Stimulated activated CD4-positive, alpha-beta T cell treated with anti-CD3 and anti-CD28 coated beads, Interleukin-1b, Interleukin-23, amount 100 ng/mL, for 1 hour (primary cell): ENCODE measurements at places on chromosomes 12 and 14.

DNA sequence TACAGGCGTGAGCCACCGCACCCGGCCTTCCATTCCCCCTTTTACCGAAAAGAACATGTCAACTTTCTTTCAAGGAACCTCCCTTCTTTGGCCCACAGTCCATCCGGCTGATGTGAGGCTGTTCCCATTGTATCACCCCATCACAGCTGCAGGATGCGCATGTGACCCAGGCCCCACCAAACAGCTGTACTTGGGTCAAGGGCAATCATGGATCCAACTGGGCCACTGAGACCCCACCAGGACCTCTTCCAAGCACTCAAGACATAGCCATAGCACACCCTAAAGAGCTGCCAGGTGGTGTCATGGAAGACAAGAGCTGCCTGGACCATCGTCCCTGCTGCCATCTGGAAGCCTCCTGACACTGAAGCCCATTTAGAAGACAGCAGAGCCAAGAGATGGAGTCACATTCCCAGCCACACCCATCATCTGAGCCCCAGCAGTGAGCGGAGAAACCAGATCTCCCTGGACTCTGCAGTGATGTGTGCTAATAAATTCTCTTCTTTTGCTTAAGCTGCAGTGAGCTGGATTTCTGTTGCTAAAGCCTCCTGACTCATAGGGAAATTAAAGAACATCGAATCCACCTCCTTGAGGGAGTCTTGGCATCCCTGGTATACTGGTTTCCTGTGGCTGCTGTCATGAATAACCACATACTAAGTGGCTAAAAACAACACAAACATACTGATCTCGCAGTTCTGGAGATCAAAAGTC, 105.6 kb downstream of the KSR2 start:
- DNase-seq = no peak

- no peak for DNase-seq
These were observed 11.0 kb upstream of the CELA1 start for GRCh38 chr12:51357374-51358047.

GRCh38 chr14:21299562-21300130, 19.8 kb downstream of the RPGRIP1 start:
- DNase-seq = no peak

GRCh38 chr14:63203618-63204406, 431 bp upstream of the RHOJ start:
- no peak for DNase-seq

DNA sequence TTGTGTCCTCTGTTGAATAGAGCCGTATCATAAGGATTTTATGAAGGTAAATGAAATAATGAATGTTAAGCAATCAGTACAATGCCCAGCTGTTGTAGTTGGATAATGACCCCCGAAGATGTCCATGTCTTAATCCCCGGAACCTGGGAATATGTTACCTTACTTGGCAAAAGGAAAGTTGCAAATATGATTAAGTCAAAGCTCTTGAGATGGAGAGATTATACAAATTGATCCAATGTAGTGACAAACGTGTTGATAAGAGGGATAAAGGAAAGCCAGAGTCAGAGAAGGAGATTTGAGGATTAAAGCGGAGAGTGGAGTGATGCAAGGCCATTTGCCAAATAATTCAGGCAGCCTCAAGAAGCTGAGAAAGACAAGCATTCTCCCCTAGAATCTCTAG, 19.2 kb upstream of the MGAT4C start:
- no peak for DNase-seq

- no peak for DNase-seq
These were observed 28.5 kb downstream of the ACTR6 start for GRCh38 chr12:100229036-100229635.

- no peak for DNase-seq
These were observed 95.1 kb downstream of the LLPH start for GRCh38 chr12:66035288-66035966.

GRCh38 chr14:100018482-100018881, 46.7 kb upstream of the EVL start:
- DNase-seq = no peak

DNA sequence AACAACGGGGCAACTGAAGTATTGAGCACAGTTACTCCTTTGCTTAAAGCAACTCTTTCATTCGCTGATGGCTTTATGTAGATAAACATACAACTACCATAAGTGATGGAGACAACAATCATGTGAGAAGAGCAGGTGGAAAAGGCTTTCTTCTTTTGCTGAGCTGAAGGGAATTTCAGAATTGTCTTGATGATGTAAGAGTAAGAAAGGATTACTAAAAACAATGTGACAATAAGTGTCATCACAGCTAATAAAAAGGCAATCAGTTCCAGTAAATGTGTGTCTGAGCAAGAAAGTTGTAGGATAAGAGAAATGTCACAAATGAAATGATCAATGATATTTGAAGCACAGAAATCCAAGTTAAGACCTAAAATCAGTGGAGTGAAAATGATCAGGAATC, 647 bp downstream of the OR6C70 start:
- DNase-seq = no peak
